ENCODE measurements at places on chromosomes 4 and X.

DNA sequence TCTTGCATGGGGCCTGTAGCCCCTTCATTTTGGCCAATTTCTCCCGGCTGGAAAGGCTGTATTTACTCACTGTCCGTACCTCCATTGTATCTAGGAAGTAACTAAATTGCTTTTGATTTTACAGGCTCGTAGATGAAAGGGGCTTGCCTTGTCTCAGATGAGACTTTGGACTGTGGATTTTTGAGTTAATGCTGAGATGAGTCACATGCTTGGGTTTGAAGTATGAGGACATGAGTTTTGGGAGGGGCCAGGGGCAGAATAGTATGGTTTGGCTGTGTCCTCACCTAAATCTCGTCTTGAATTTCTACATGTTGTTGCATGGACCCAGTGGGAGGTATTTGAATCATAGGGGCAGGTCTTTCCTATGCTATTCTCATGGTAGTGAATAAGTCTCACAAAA, 407.6 kb upstream of the NDST3 start:
- no peak for DNase-seq

- no peak for DNase-seq
Observed at GRCh38 chr4:40003986-40004385, 26.3 kb upstream of the PDS5A start.

GRCh38 chrX:43949669-43950068, 23.5 kb downstream of the NDP start:
- peak; percentile 18 for DNase-seq

- DNase-seq: no peak
Observed at GRCh38 chr4:88315460-88316017, 31.2 kb upstream of the PPM1K start.

DNA sequence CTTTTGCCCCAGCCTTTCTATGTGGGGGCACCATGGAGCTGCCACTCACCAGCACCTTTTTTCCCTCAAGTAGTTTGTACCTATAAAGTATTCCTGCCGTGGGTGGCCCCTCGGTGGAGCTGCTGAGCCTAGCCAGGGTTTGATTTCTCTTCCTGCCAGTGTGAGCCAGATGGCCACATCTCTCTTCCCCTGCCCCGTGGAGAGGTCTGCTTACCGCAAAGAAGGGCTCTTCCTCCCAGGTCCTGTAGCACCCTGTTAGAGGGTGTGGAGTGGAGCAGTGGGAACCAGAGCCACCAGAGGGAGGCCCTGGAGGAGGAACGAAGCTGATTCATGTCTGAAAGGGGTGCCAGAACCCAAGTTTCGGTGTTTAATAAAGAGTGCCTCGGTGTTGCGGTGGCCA, 95.4 kb downstream of the PTTG2 start:
- DNase-seq: no peak

- DNase-seq: no peak
Observed at GRCh38 chrX:113966791-113967190, 617.1 kb upstream of the HTR2C start.

DNA sequence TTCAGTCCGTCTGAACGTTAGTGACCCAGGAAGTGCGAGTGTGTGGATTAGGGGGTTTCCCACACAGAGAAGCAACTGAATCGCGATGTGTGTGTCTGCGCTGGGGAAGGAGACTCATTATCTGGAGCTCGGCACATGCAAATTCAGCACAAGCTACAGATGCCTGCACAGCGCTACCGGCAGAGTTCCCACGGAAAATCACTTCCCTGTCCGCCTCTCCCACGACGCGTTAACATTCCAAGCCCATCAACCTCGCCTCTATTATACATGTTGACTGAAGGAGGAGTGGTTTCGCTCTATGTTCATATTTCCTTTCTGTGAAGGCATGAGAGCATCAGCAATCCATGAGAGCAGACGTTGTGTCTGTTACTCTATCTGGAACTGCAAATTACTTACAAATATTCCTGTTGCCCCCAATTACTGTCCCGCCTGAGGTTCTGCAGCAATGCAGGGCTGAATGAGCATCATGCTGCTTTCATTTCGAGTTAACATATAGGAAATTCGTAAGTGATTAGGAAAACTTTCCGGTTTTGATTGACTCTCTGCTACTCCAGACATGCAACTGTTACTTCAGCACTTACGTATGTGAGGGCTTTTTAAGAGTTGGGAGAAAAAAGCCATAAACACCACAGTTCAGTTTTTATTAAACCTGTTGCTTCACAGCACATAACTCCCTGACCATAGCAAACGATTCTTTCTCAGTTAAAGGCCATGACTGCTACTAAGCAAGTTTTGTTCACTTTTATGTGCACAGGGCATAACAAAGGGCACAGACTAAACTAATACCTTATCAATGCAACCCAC, 15.0 kb upstream of the MTNR1A start:
- DNase-seq: no peak
